ENCODE measurements at places on chromosomes 3 and 15. TPM values are rescaled to one million over a fixed set of nuclear protein-coding genes. Genes with fewer than 3 reads are reported as not detected.

ZIC1 gene
- not detected for total RNA-seq

CRYGS gene
- 4.3 TPM for total RNA-seq

CPA3 gene
- total RNA-seq: not detected

THUMPD3 gene
- total RNA-seq: 79.5 TPM

ZNF385D gene
- not detected for total RNA-seq

HYAL1 gene
- total RNA-seq: 6.1 TPM

TEX55 gene
- not detected for total RNA-seq

SLC15A2 gene
- total RNA-seq: 0.96 TPM

SERPINI2 gene
- 0.27 TPM for total RNA-seq

CCDC80 gene
- 1.7 TPM for total RNA-seq

DLL4 gene
- 1.5 TPM for total RNA-seq
